ENCODE measurements at places on chromosomes 16 and 17. TPM values are rescaled to one million over a fixed set of nuclear protein-coding genes. Genes with fewer than 3 reads are reported as not detected.
A peak's percentile ranks its signal among the peaks of the same experiment; 100 is the strongest.

- DNase-seq: no peak
These were observed 158.5 kb upstream of the SHISA6 start for GRCh38 chr17:11082559-11082958.

GRCh38 chr16:30691907-30692306, 7.1 kb upstream of the SRCAP start:
- DNase-seq: no peak

- no peak for DNase-seq
These were observed 4.7 kb downstream of the CORO1A start for GRCh38 chr16:30187971-30188561.

DNA sequence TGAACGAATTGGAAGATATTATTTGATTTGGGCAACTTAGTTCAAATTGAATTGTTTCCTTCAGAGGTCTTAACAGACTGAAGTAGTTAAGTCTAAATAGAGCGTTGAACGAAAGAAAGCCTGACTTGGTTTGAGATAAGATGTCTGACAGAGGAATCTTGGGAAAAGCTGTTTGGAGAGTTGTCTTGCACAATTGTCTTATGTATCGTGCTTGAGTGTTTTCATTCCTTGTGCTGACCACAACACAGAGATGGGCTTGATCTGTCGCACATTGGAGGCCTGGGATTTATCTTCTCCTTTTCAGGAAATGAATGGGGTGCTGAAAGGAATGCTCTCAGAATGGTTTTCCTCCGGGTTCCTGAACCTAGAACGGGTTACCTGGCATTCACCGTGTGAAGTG, 7.8 kb downstream of the MLYCD start:
- DNase-seq: no peak

- peak; percentile 55 for DNase-seq
These were observed 10.3 kb upstream of the IRF8 start for GRCh38 chr16:85888405-85889331.

DNA sequence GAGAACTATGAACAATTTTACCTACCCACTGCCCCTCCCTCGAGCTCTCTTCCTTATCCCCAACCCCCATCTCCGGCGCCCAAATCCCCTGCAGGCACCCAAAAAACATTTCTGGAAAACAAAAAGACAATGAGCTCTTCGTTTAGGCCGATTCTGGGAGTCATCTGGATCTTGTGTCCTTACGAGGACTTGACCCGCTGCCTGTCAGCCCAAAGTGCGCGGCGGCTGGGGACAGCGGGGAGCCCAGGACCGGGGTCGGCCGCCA, 524 bp downstream of the STRADA start:
- no peak for DNase-seq

GRCh38 chr16:12260647-12261262, 284.2 kb downstream of the SNX29 start:
- DNase-seq: no peak

GRCh38 chr17:82092995-82093751, 4.9 kb downstream of the FASN start:
- DNase-seq: no peak

PIMREG gene
- 5.7 TPM for total RNA-seq

CIBAR2 gene
- total RNA-seq: not detected

ALOX15 gene
- total RNA-seq: 0.25 TPM

MPP2 gene
- 5.2 TPM for total RNA-seq
